Right ventricle myocardium inferior (tissue), 1 donor: ENCODE measurements at places on chromosomes 16 and 17. TPM values are rescaled to one million over a fixed set of nuclear protein-coding genes. Genes with fewer than 3 reads are reported as not detected.

Gene KRTAP9-4
- not detected for total RNA-seq

Gene TNK1
- total RNA-seq = 2.6 TPM

Gene LRRC46
- 0.30 TPM for total RNA-seq

Gene ZNF174
- total RNA-seq = 10.0 TPM

Gene BCL6B
- total RNA-seq = 14.0 TPM

Gene ZFHX3
- 8.4 TPM for total RNA-seq

Gene TBC1D28
- total RNA-seq = not detected

Gene TNRC6C
- total RNA-seq = 21.0 TPM

Gene CES5A
- total RNA-seq = 0.51 TPM
